ENCODE measurements at places on chromosomes 1 and 21.

- DNase-seq: no peak
Measured at GRCh38 chr1:84859866-84860265, 33.1 kb downstream of the LPAR3 start.

GRCh38 chr1:32286763-32287162, 5.1 kb upstream of the HDAC1 start:
- DNase-seq: no peak

GRCh38 chr1:54826226-54826816, 25.2 kb upstream of the TTC22 start:
- DNase-seq: no peak

- DNase-seq: no peak
Measured at GRCh38 chr1:225662155-225662554, 9.2 kb upstream of the ENAH start.

GRCh38 chr1:65615859-65616258, 176.8 kb upstream of the PDE4B start:
- DNase-seq: no peak

- DNase-seq: no peak
Measured at GRCh38 chr1:181919542-181919941, 142.0 kb downstream of the ZNF648 start.

DNA sequence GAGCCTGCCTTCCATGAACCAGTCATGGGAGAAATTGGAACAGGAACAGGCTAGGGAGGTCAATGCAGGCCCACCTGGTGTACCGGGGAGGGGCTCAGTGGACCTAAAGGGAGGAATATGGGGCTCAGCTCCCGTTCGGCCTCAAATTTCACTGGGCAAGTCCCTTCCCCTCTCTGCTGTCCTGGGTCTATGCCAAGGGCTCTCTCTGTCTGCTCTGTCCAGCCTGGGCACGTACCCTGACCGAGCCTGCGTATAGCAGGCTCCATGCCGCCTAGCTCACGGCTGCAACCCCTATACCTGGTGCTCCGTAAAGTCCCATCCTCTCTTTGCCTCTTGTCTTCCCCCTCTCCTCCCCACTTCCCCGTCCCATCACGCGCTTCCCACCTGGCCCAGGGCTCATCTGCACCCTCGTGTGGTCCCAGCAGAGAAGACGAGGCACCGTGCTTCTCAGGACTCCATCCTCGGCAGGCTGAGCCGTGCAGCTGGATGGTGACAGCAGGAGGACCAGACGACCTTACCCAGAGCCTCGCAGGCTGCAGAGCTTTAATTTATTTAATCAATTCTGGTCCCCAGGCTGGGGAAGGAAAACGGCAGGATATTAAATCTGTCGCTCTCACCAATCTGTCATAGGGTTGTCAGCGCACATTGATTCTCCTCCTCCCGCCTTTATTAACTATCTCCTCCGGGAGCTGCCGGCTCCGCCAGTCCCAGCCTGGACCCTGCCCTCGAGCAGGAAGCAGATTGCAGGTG, 25.0 kb upstream of the DISP3 start:
- no peak for DNase-seq

DNA sequence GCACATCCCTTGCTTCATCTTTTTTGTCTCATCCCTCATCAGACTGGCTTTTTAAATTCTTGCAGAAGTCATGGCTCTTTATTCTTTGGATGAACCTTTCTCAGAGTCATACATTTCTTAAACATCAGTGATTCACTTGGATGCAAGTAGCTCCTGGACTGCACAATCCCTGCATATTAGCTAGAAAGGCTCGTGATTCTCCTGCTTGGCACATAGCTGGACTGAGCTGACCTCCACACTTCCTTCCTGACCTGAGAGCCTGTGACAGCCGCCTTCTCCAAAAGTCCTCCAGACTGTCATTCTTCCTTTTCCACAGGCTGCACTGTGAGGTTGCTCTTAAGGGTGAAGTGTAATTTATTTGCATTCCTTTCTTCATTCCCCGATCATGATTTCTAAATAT, 109.4 kb downstream of the RGL1 start:
- DNase-seq: no peak

- no peak for DNase-seq
Measured at GRCh38 chr1:72177711-72178110, 104.6 kb downstream of the NEGR1 start.

DNA sequence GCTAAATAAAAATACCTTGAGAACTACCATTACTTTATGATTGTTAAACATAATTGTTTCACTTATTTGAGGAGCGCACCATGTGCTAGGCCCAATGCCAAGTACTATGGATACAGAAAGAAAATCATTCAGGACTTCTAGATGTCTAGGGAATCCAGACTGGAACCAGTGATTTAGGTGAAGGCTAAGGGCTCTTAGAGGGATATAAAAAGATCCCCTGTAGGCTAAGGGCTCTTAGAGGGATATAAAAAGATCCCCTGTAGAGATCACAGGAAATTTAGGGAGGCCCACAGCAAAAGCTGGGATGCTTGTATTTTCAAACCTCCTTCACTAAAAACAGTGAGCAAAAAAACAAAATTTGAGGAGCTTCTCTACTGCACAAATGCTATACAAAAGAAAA, 6.7 kb downstream of the TOR1AIP2 start:
- DNase-seq: no peak

DNA sequence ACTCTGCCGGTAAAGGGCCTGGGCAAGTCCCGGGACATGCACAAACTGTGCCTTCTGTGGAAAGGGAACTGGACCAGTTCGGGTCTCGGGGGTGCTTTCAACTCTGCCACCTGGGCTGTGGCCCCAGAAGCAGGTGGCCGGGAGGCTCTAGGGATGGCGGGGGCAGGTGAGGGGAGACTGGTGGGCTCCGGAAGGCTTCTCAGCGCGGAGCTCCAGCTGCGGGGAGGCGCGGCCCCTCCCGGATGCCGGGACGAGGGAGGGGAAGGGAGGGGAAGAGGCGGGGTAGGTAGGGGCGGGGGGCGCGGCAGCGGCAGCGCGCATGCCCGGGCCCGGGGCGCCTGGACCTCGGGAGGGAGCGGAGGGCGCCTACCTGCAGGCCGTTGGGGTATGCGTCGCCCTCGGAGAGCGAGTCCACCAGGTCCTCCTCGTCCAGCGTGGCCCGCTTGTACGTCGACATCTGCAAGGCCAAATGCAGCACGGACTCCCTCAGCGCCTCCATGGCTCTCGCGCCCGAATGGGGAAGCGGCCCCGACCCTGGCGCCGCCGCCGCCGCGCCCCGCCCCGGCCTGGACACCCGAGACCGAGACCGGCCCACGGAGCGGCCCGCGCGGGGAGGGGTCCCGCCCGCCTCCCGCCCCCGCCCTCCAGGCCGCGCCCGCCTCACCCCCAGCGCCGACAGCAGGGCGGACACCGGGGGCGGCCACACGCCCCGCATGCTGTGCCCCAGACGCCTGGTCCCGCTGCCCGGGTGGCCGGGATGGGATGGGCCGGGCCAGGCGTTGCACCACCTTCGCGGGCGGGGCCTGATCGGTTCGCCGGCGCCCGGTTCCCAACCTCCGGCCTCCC, at the start of gene ECE1:
Gene ECE1 (minus strand): TSS at position 764 of the 846 bp plus-strand sequence. CDS start 49 bp downstream, at position 715.
- peak; percentile 62 for DNase-seq

GRCh38 chr1:210378736-210379135, 50.0 kb downstream of the HHAT start:
- DNase-seq: no peak

DNA sequence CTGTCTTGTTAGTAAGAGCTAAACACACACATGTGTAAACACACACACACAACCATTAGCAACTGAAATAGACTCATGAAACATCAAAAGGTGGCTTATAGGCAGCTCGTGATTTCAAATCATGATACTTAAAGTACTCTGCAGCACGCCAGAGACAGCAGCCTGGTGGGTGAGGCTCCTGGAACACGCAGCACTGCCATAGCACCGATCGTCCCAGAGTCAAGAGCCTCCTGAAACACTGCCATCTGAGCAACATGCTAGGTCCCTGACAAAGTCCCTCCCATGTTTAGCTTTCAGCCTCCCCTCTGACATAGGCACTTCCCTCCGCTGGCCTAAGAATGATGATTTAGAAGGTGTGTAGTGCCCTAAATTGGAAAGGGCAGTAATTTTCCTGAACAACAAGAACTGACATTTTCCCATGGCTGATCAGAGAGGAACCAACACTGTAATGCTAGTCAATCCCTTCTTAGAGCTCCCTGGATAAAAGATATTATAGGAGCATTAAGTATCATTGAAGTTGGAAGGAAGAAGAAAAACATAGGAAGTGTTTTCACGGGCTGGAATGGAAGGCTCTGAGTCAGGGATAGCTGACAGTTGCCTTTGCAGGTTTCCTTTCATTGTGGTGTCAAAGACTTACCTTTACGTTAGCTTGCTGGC, 14.1 kb upstream of the DPT start:
- no peak for DNase-seq

- peak; percentile 58 for DNase-seq
Measured at GRCh38 chr1:237799762-237800474, 90.8 kb downstream of the ZP4 start.

- DNase-seq: no peak
Measured at GRCh38 chr1:74426208-74426937, 86.0 kb downstream of the LRRC53 start.

- DNase-seq: no peak
Measured at GRCh38 chr1:64220241-64220640, 16.8 kb downstream of the UBE2U start.

DNA sequence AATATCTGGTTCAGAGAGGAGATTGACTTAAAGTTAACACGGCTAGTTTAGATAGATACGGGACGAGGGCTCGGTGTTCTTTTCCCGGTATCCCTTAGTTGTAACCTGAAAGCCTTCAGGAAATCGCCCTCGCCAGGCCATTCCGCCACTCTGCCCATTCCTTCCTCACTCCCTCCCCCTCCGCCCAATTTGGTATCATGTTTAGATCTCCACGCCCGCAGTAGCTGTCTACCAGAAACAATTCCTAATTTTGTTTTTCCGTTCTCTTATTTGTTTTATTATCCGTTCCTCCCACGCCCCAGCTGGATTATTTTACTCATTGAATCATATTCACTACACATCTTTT, 685 bp upstream of the VAMP4 start:
- no peak for DNase-seq

DNA sequence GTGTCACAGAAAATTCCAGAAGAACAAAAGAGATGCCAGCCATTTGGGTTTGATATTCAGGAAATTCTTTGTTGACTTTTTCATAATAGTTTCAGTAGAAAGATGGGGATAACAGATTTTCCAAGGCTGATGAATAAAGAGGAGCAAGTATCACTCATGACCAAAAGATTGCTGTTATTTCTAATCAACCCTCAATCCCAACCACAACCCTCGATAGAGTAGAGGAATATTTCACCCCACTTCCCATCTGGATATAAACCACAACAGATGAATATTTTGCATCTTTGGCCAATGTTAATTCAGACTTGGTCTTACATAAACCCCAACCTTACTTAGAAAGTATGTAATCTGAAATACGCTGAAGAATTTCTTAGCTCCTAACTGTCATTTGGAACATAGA, 232.4 kb downstream of the SEC16B start:
- DNase-seq: no peak

DNA sequence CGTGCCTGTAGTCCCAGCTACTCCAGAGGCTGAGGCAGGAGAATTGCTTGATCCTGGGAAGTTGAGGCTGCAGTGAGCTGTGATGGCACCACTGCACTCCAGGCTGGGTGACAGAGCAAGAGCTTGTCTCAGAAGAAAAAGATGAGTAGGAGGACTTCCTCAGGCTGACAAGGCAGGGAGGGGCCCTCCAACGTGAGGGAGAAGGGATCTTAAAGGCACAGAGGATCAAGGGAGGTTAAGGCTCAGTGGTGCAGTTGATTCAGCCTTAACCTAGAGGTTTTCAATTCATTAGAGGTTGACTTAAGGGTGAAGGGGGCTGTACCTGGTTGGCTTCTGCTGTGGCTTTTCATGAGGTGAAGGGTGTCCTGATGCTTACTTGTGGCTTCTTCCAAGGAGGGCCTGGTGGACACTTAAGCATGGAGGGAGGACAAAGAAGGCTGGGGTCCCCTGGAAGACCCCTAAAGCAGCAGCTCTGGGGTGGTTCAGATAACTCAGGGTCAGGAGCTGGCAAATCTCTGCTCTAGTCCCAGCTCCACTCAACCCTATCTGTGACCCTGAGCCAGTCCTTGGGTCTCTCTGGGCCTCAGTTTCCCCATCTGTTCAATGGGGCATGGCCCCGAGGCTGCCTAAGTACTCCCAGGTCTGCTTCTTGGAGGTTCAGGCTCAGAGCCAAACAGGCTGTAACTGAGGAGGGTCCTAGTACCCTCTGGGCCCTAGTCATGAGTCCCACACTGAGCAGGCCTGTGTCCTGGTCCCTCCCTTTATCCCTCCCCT, 6.3 kb downstream of the EXTL1 start:
- DNase-seq: no peak

DNA sequence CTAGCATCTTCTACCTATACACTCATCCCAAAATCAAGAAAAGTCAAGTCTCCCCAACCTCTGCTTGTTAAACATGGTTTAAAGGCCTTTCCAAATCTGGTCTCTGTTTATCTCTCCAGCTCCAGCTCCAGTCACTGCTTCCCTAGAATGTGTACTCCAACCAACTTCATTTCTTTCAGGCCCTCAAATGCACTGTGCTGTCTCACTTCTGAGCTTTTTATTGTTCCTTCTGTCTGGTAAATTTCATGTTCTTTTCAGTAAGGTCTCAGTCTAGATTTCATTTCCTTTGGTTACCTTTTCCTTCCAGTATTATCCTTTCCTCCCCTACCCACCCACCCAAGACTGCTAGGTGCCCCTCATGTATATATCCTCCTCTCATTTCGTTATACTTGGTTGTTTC, 3.7 kb downstream of the COL24A1 start:
- no peak for DNase-seq

DNA sequence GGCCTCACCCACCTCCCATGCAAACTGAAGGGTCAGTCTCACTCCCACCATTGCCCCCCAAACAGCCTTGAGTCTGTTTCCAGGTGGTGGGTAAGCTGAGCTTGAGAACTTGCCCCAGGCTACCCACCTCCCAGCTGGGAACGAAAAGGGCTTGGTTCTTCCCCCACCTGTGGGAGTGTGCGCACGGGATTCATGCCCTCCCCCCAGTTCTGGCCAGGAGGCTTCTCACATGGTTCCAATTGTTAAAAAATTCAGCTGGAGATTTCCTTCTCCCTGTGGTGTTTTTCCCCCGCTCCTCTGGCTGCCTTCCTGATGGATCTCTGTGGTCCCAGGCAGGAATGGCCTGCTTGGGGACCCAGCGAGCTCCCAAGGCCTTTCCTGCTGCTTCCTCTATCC, 81.8 kb upstream of the C21orf91 start:
- DNase-seq: no peak

DNA sequence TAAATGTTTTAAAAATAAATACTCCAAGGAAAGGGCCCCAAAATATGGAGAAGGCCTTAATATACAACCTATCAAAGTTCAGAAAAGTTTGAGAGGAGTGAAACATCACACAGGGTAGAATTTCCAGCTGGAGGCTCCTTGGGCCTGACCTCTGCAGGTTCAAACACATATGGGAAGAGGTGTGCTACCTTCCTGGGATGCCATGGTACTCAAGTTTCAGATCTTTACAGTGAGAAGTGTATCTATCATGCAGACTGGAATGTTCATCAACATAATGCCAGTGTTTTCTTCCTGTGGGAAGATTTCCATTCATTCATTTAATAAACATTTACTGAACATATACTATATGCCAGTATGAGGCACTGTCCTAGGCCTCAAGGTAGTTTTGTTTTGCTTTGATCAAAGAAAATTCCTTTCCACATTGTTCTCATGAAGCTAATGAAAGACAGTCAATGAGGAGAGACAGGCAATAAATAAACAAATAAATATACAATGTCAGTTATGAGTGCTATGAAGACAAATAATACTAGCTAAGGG, 14.6 kb upstream of the ADAR start:
- DNase-seq: no peak

Data from GM13976 (cell line).